ENCODE measurements at places on chromosomes 6 and 20.
A peak's percentile ranks its signal among the peaks of the same experiment; 100 is the strongest.

DNA sequence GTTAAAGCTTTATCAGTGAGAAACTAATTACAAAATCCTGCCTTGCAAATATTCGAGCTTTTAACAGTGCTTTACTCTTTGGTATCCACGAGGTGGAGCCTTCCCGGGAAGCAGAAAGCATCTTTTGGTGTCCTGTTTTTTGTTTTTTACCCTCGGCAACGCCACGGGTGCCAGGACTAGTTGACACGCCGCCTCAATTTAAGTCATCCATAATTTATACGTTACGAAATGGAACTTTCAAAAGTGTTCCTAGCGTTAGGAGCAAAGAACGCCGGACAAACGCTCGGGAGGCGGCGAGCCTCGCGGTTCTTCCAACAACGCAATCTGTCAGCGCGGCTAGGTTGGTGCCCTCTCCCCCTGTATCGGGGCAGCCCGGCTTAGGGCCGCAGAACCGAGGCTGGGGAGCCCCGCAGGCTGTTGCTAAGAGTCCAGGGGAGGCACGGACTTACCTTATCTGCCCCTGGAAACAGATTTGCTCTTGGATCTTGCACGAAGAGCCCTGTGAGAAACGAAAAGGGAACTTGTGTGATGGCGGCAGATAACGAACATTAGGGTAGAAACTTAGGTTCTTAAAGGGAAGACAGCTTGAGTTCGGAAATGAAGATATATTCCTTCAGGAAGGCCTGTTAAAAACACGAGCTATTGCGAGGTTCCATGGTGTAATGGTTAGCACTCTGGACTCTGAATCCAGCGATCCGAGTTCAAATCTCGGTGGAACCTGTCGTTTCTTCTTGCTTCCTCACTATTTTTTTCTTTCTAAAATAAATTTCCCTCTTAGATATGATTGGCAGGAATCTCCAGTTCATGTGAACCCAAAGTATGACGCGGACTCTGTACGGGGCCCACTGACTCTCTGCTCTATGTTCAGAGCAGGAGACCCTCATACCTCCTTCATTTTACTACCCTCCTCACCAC is 46.2 kb upstream of the ZNF184 start:
- peak; percentile 52 for DNase-seq

DNA sequence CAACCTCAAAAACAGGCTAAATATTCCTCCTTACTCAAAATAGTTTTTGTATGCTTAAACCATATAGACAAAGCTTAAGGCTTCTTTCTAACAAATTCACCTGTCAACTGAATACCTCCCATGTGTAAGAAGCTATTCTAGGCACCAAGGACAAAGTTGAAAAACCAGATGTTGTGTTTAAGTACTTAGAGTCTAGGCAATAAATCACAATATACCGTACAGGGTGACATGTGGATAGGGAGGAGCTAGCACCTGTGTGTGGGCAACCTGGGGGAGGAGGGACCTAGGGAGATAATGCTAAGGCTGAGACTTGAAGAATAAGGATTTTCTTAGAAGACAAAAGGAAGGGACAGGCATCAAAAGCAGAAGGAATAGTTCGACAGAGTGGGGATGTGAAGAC is 123.5 kb downstream of the LMBRD1 start:
- no peak for DNase-seq

DNA sequence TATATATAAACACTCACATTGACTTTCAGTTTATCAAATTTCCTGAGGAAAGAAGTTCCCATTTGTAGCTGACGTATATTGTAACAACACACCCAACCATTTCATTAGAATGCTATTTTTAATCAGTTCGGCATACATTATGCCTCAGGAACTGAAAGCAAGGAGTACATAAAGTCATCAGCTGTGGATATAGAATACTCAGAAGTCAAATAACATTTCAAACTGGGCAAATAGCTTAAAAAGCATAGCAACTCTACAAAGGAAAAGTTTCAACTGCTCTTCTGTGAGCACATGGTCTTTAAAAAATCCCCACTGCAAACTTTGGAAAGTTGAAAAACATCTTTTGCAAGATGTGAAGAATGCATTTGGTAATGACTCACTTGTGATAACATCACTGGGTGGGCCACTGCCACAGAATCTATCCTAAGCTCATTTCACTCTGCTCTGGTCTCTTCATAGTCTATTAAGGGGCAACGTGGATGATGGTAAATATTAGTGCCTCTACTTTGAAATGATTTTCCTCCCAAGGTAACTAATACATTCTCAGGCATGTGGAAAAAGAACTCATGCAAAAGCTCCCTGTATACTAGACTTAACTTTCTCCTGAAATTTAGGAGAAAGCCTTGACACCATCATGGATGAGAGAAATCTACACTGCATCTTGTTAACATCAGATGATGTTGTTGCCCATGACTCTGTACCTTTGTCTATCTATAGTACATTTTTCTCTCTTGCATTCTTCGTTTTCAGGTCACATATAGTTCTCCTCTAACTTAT is 49.2 kb downstream of the FYN start:
- DNase-seq, result no peak

DNA sequence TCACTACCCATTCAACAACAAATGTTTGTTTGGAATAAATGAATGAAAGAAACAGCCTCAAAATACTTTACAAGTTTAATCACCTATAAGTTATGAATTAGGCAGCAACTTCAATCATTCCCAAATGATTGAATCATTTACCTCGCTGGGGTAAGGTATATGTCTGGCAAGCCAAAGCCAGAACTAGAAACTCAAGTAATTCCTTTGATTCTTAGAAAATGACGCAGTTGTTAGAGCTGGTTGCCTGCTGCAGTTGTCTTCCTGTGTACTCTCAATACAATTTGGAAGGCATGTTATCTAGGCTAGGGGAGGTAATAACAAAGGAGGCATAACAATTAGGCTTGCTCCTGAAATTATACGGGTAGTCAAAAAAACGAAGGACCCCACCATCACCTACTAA is 160.6 kb downstream of the ATXN1 start:
- no peak for DNase-seq

GRCh38 chr20:3307725-3308124 is 68.7 kb upstream of the SLC4A11 start:
- DNase-seq, result no peak
